ENCODE measurements at places on chromosomes 5 and 9.

DNA sequence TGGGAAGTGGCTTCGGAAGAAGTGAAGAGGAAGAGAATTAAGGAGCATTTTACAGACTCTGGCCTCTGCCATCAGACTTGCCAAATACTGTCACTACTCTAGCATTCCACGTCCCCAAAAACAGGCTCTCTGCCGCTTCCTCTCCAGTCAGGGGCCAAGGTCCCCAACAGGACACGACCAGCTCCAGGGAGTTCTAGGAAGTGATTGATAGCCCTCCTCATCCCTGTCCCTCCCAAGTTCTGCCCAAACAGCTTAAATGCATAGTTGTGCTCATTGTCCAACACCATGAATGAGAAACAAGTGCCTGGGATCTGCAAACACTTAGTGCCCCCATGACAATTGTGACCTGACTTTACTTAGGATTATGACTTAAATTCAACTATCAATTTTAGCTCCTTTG is 96.5 kb downstream of the MED10 start:
- DNase-seq, result no peak

- DNase-seq, result no peak
Measured at GRCh38 chr9:75183306-75183705, 95.0 kb downstream of the OSTF1 start.

DNA sequence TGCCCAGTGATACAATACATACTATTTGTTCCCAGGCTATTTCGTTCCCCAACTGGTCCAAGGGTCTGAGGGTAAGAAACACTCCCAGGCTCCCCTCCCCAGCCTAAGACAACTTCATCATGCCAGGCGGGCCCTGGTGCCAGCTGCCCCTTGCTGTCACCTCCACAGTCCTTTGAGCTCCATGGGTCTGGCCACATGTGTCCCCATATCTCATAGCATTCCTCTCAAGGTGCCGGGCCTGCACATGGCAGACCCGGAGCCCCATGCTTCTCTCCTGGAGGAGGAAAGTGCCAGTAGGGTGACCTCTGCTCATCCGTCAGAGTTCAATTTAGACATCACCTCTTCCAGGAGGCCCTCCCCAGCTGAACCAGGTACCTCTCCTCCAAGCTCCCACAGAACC is 120.5 kb downstream of the C5orf15 start:
- DNase-seq, result no peak

GRCh38 chr5:34639852-34640626 is 16.1 kb upstream of the RAI14 start:
- no peak for DNase-seq

GRCh38 chr9:113444736-113445135 is 18.8 kb upstream of the RGS3 start:
- peak; percentile 43 for DNase-seq

DNA sequence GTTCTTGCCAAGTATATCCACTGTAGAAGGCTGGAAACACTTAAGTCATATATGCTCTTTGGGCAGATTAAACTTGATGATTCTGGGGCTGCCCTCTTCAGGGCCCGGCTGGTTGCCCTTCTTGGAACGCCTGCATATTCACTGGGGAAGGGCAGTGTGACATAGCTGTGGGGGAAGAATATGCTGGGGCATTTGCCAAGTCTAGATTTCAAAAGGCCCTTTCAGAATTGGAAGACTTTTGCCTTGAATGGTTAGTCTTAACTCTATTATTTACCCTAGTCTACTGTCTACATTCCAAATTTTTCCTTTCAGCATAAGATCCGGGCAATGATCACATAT is 161.2 kb upstream of the PITX1 start:
- DNase-seq, result no peak

DNA sequence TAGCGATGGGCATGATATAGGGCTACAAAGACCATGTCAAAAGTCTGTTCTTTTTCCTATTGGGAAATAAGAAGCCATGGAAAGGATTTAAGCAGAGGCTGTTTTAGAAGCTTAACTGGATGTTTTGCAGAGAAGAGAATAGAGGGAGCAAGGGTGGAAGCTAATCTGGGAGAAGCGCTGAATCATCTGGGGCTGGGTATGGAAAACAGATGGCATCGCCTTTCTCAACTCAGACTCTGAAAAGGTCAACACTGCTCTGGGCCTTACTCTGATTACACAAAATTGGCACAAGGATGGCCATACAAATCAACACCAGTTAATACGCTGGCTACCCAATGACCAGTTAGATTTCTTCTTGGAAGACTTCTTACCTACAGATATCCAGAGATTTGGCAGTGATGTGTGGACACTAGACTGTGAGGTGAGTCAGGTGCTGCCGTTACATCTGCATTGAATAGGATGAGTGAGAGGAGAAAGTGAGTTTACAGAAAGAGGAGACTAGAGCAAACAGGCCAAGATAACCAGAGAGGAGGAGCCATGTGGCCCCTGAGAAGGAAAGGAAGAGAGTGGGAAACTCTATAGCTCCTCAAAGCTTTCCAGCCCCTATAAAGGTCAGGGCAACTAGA is 6.2 kb upstream of the TCERG1 start:
- no peak for DNase-seq

GRCh38 chr5:131528682-131529081 is 106.3 kb downstream of the RAPGEF6 start:
- DNase-seq, result peak; percentile 44

DNA sequence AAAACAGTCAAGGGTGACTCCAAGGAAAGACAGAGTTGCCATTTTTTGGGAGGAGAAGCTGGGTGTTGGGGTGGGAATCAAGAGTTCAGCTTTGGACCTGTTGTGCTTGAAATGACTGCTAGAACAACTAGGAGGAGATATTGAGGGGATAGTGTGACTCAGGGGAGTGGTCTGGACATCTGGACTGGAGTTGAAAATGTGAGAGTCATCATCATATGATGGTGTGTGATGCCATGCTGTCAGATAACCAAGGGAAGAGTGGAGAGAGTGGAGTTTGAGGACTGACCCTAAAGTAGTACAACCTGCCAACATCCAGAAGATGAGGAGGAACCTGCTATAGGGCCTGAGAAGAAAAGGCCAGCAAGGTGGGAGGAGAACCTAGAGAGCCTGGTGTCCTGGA is 199.7 kb downstream of the ARHGEF28 start:
- DNase-seq, result no peak

DNA sequence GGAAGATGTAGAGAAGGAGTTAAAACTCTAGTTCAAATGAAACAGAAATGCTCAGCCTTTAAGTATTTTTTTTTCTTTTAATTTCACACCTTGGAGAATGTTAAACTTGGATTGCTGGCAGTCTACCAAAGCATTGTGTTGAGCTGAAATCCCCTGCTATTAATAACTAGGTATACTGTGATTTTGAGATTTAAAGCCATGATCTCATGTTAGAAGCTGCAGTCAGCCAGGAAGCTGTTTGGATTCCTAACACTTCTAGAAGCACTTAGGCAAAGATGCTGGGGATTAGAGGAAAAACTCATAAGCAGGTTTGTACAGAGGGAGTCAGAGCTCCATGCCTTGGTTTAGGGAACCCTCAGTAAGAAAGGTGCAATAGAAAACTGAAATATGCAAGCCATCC is 141.4 kb downstream of the KIF4B start:
- DNase-seq, result no peak

DNA sequence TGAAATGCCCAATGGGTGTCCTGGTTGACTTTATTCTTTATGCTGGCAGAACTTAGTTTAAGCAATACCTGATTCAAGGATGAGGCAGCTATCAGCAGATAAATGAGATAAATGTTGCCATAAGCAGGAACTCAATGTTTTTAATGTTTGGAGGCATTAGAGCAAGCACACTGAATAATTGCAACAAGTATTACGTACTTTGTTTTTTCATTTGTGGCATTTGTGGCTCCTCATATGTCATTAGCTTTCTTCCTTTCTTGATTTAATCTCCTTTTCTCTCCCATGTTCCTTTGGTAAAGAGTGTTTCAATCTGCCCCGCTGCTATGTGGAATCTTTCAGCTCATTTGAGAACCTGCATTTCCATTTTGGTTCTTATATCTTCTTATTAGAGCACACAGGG is 6.4 kb upstream of the NR3C1 start:
- peak; percentile 52 for DNase-seq

DNA sequence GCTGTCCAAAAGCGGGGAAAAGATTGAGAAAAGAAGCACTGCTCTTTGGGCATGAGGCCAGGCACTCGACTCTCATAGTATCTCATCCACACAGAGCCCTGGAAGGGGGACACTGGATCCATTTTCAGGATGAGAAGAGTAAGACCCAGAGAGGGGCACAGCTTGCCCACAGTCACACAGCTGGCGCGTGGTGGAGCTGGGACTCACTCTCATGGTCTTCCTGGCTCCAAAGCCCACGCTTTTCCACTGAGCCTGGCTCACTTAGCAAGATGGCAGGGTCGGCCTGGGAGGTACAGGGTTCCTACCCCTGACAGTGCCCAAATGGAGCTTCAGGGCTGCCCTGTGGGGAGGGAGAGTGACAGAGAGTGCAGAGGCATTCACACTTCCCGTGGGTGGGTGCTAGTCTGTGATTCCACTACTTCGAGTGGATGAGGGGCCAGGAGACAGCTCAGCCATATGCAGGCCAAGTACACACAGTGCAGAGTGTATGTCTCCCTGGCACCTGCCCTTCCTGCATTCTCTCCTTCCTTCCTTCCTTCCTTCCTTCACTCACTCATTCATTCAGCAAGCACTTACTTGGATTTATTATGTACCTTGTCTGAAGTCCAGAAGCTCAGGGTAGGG is 18.3 kb upstream of the IGFBPL1 start:
- no peak for DNase-seq

- DNase-seq, result peak; percentile 54
Measured at GRCh38 chr5:133457439-133458355, 154.6 kb downstream of the FSTL4 start.

DNA sequence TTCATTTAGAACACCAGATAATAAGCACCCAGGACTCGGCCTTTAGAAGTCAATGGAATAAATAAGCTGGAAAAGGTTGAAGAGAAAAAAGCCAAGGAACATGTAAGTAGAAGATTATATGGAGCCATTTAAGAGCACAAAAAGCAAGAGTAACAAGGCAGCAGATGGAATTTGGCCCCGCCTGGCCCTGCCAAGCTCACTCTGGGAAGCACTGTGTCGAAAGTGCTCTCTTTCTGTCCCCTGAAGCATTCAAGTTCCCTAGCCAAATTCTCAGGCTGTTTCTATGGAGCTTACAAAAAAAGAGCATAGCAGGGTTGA is 73.0 kb upstream of the GPR151 start:
- no peak for DNase-seq

DNA sequence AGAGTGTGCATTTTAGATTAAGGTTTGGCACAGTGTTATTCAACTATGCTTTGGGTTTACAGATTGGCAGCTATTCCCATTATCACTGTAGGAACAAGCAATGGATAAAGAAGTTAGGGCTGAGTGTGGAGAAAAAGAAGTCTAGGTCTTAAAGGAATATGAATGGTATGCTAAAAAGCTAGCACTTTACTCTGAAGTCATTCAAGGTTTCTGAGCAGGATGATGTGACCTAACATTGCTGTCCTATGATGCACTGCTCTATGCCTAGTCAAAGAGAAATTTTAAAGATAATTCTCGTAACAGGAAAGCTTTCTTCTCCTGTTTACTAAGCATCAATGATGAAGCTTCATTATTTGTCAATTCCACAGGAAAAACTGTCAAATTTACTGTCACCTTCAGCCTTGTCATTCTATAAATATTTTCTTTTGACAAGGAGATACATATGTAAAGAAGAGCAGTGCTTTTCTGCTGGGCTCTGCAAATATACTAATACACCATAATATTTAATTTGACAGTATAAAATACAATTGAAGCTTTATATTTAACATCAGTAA is 476.1 kb upstream of the PTPRD start:
- no peak for DNase-seq

DNA sequence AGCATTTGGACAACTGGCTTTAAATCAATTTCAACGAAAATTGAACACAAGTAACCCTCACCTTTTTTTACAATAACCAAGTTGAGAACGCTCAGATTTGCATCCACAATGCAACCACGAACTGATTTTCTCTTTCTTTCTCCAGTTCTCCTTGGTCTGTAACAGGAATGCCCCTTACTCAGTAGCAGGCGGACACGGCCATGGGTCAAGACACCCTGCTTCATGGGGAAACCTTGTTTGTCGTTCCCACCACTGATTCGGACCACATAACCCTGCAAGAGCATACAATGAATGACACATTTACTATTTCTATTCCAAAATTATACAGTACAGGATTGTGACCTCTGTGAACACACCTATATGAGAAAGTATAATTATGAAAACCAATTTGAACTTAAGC is 1.4 kb downstream of the RPS6 start:
- DNase-seq, result no peak

- no peak for DNase-seq
Measured at GRCh38 chr5:51386916-51387883, 4.0 kb downstream of the ISL1 start.

DNA sequence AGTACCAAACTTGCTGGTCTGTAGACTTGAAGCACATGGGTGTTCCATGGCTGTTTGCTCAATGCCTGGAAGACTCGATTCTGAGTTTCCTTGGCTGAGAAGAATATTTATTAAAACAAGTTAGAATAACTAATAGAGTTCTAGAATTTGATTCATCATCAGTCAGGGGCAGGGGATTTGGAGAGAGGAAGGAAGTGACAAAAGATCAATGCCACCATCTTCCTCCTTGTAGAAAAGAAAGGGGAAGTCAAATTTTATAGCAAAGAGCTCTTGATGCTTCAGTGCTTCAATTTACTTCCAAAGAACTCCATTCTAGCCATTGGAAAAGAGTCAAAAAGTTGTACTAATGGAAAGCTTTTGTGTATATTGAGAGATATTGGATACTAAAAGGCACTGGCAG is 236.3 kb downstream of the MCTP1 start:
- peak; percentile 45 for DNase-seq

- DNase-seq, result no peak
Measured at GRCh38 chr9:107694390-107694789, 204.8 kb upstream of the KLF4 start.

DNA sequence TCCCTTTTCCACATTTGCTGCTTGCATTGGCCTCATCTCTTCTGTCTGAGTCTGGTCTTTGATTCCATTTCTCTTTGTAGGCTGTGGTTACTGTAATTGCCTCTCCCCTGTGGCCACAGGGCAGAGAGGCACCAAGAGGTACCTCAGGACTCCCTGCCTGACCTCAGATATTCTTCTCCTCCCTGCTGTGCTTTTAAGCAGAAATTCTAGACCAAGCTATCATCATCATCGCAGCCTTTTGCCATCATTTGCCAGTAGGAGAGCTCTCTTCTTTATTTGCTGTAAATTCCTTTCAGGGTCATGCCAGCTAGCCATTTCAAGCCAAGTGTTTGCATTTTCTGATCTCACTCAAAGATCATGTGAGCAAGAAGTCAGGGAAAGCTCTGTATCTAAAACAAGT is 369.6 kb downstream of the ICE1 start:
- DNase-seq, result no peak

GRCh38 chr9:36036253-36036779 is 397 bp upstream of the RECK start:
- DNase-seq, result no peak

DNA sequence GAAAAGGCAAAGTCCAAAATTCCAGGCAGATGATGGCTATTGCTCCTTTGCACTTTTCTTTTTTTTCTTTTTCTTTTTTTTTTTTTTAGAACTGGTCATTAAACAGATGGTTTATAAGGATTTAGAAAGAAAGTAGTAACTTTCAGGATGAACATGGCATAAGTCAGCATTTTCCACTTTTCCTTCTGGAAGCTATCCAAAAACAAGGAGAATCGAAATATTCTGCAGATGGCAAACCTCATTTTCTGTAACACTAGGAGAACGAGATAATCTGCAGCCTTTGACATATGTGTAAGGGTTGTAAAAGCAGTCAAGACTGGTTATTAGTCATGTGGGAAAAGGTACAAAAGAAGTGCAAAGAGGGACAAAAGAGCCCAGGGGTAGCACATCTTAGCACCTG is 69.1 kb upstream of the PUM3 start:
- no peak for DNase-seq

- no peak for DNase-seq
Measured at GRCh38 chr9:71664566-71664965, 103.7 kb downstream of the CEMIP2 start.

GRCh38 chr5:108561416-108562204 is 179.7 kb upstream of the FBXL17 start:
- no peak for DNase-seq
